ENCODE measurements at places on chromosomes 6 and 20. TPM values are rescaled to one million over a fixed set of nuclear protein-coding genes. Genes with fewer than 3 reads are reported as not detected.

Gene PNPLA1
- not detected for total RNA-seq

Gene RWDD1
- total RNA-seq: 39.9 TPM

- no peak for DNase-seq
Measured at GRCh38 chr6:144952456-144953240, 667.5 kb downstream of the UTRN start.

DNA sequence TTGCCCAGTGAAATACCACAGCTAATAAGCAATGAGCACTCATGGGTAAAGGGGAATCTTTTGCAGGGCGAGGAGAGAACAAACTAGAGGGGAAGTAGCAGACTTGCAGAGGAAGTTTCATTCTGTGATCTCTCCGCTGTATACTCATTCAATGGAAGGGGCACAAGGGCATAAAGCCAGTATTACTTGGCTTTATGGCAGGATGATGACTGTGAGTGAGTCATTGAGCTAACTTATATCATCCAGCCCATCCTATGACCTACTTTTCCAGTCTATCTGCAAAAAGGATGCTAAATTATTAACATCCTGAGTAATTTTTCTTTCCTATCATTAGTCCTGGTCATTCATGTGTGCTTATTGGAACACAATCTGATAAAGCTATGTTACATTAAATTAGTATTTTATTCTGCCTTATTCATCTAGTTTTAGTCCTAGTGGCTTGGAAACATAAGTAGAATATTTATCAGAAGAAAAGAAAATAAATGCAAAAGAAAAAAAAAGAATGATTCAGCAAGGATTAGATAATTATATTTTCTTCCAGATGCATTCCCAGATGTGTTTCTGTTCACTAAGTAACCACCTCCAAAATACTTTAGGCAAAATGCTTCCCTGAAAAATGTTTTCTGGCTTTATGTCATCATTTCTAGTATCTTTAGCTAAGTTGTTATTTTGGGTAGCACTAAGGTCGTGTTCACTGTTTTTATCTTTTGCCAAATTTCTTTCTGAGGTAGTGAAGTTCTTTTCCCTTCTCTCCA is 471.7 kb downstream of the CDKAL1 start:
- DNase-seq: no peak

DNA sequence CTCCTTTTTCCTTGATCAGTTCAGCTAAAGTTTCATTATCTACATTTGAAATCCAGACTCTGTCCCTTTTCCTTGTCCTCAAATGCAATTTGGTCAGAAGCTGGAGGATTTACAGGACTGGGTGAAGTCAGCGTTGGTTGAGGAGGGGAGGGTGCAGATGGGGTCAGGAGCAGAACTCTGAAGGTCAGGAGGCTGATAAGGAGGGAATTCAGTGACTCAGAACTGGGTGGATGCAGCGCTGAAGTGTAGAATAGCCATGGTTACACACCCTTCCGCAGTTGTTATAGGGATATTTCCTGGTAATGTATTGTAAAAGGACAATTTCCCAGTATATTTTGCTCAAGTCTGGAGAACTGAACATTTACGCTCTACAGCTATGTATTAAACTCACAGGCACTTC is 133.1 kb upstream of the FOXA2 start:
- DNase-seq: no peak

GRCh38 chr20:18788021-18788420 is 25.6 kb upstream of the SCP2D1 start:
- DNase-seq: no peak

DNA sequence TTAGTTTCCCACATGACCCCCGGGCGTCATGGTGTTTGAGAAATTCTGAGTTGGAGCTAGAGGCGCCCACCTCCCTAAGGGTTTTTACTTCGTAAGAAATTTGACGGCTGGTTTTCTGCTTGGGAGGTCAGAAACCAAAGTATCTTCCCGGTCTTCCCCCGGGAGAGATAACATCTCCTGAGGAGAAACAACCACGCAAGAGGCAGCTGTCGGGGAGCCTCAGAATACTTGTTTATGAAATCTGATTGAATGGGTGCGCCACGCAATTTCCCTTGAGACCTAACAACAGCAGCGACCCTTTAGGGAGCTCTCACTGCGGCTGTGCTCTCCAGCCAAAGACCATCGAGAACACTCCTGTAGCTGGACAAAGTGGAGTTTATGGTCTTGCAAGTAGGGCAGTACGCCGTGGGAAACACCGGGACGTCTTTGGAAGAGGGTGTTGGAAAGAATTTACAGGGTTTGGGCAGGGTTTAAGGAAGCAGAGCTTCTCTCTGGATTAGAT is 608 bp upstream of the EIF2S2 start:
- DNase-seq: no peak

GRCh38 chr6:110532431-110532830 is 56.0 kb upstream of the SLC22A16 start:
- no peak for DNase-seq

DNA sequence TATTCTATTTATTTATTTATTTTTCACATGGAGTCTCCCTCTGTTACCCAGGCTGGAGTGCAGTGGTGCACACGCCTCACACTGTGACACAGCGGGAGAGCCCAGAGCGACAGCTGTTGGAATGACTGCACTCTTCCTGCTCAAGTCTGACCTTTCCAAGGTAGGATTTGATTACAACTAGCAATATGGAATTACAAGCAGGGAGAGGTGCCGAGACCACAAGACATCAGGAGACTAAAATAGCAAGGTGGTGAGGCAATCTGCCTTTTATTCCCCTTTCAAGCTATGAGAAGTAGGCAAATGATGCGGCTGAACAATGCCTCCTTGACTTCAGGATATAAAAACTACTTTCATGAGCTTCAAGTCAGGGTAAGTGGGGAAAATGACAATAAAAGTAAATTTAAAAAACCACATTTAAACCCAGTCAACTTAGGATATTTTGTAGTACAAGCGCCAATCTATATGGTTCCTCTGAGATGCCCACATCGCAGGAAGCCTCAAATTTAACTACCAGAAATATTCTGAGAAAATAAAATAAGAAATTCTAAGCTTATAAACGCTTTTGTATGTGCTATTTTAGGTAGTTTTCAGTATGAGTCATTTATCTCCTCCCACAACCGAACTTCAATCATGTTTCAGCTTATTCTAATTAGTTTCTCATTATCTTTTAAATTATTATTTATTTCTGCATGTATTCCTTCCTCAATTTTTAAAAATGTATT is 146.9 kb upstream of the SGK1 start:
- DNase-seq: no peak

DNA sequence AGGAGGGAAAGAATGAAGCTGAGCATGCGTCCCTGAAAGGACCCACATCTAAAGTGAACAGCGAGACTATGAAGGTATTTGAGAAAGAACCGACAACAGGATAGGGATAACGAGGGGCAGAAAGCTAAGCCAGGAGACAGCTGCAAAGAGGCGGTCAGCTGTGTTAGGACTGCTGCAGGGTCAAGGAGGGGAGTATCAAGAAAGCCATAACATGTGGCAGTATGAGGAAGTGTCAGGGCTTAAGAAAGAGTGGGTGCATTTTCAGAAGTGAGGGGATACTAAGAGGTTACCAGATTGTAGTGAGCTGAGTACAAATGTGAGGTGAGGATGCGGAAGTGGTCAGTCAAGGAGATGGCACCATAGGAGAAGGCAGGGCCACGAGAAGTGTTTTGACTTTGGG is 21.2 kb downstream of the MYLIP start:
- no peak for DNase-seq
